Activated CD4-positive, alpha-beta memory T cell treated with anti-CD3 and anti-CD28 coated beads, Interleukin-2, amount 10 ng/mL, durations not matched to agents 7 days and 5 days (primary cell): ENCODE measurements at places on chromosomes 13 and 19.

- DNase-seq, result no peak
These were observed 532.4 kb upstream of the NBEA start for GRCh38 chr13:34409496-34410182.

DNA sequence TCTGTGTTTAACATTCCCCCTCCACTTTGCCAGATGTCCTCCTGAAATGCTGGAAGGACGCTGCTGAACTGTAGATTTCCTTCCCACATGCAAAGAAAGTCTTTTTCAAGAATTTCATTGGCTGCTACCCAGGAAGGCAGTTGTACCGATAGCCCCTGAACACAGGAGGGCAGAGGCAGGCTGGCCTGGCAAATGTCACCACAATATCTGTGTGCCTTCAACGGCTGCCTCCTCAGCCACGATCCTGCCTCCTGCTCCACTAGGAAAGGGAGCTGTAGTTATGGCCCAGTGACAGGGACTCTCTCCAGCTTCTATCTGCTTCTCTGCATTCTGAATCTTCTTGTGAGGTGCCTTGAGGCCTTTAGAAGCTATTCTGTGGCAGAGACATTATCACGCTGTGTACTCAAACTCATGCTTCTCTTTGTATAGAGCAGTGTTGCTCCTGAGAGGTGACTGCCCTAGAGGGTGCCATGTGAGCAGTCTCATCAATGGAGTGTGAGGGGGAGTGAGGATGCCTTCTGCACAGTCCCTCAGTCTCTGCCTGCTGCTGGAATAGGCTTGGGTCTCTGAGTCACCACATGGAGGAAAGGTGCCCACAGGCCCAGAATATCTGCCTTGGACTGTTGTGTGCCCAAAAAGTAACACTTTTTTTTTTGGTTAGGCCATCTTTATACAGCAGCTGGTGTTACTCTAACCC lies 279.8 kb downstream of the DNAJC15 start:
- DNase-seq, result no peak

- DNase-seq, result no peak
These were observed 584.2 kb upstream of the SLITRK1 start for GRCh38 chr13:84466461-84466860.

- DNase-seq, result no peak
These were observed 30.2 kb upstream of the TRPC4 start for GRCh38 chr13:37899753-37900152.

DNA sequence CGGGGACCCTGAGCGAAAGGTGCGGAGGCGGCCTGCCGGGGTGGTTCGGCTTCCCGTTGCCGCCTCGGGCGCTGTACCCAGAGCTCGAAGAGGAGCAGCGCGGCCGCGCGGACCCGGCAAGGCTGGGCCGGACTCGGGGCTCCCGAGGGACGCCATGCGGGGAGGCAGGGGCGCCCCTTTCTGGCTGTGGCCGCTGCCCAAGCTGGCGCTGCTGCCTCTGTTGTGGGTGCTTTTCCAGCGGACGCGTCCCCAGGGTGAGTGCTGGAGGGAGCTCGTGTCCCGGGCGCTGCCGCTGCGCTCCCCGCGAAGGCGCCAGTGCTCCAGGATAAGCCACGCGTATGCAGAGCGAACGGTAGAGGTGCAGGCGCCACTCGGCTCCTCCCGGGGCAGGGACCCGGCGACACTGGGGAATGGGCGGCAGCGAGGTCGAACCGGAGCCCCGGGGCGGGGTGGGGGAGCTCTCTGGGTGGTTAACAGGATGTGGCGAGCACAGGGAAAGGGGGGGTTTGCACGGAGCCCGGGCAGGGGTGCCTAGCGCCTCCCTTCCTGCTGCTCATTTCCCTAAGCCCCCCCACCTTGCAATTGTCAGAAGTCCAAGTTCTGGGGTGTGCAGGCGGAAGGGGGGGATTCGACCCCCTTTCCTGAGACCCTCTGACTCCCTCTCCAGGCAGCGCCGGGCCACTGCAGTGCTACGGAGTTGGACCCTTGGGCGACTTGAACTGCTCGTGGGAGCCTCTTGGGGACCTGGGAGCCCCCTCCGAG lies at the start of gene IL27RA:
TSS of gene IL27RA (plus strand) at position 44 of the 762 bp plus-strand sequence. CDS start at position 155, 111 bp downstream.
- peak; percentile 87 for DNase-seq

GRCh38 chr13:40149611-40150274 lies 494.3 kb downstream of the COG6 start:
- no peak for DNase-seq

DNA sequence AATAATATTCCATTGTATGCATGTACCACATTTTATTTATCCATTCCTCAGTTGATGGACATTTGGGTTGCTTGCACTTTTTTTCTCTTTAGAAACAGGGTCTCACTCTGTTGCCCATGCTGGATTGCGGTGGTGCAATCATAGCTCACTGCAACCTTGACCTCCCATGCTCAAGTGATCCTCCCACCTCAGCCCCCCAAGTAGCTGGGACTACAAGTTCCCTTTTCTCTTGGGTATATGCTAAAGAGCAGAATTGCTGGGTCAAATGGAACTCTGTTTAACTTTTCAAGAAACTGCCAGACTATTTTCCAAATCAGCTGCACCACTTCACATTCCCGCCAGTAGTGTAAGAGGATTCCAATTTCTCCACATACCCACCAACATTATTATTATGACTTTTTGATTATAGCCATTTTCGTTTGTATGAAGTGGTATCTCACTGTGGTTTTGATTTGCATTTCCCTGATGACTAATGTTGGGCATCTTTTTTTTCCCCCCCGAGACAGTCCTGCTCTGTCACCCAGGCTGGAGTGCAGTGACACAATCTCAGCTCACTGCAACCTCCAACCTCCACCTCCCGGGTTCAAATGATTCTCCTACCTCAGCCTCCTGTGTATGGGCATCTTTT lies 7.6 kb upstream of the IPO5 start:
- DNase-seq, result no peak

DNA sequence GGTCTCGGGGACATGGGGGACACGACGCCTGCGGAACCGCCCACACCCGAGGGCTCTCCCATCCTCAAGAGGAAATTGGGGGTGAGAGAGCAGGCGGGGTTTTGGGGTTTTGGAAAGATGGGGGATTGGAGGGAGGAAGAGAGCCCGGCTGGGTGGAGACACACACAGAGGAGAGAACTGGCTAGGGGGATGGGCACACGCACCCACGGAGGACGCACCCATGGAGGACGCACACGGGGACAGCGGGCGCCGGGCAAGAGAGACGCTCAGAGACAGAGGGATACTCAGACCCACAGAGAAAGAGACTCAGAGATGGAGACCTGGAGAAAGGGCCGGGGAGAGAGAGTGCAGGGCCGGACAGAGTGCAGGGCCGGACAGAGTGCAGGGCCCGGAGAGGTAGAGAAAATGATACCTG lies 52.1 kb downstream of the MAP4K1 start:
- DNase-seq, result no peak

DNA sequence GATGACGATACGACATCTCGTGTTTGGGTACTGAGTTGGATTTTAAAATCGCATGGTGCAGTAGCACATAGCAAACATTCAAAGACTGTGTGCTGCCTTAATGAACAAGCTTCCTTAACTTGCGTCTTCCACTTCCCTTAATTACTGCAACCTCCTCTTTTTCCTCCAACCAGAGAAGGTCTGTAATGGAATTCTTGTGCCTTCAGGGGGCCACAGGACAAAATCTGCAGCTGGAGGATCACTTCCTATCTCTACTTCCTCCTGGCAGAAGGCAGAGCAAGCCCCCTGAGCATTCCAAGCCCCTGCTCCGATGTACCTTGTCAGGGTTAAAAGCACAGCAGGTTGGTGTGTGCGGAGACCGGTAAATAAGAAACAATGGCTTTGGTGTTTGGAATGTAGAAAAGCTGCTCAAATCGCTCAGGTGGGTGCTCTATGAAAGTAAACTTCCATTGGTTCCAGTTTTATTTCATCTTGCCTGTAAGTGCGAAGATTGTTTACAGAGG lies 151.3 kb upstream of the UQCRFS1 start:
- DNase-seq, result no peak

- DNase-seq, result no peak
These were observed 7.9 kb upstream of the C3 start for GRCh38 chr19:6728346-6728745.

GRCh38 chr19:6700586-6701316 lies 19.7 kb downstream of the C3 start:
- no peak for DNase-seq

GRCh38 chr19:632579-633067 lies 714 bp downstream of the POLRMT start:
- DNase-seq, result peak; percentile 55

GRCh38 chr13:85287528-85287927 lies 511.7 kb downstream of the SLITRK6 start:
- DNase-seq, result no peak

DNA sequence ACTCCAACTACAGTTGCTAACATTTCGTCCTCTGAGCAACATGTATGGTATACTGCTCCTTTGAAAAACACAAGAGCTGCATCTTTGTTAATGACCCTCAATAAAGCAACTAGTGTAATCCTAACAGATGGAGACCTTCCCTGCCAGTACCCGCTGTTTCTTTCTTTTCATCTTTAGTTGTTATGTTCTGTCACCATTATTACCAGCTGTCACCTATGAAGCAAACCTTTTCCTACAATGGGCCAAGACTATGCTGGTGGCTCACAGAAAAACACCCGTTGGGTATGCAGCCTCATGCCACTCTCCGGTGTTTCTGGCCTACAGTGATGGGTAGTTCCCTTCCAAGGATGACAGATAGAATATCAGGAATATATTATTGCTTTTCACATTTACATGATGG lies 29.7 kb upstream of the CYSLTR2 start:
- no peak for DNase-seq

DNA sequence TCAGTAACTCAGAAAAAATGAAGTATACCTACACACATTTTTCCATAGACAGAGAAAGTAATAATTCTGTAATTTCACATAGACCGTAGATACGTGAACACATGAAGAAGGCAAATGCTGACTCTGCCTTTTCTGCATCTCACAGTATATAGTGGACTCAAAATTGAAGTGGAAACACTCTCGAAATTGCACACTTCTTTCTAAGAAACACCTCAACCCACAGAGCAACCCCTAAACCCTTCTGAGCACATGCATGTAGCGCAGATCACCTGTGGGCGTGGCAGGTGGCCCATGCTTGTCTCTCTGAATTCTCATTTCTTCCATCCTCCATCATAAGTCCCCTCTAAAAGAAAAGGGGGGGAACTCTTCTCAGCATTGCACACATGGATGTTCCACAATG lies 34.7 kb downstream of the COL4A1 start:
- no peak for DNase-seq

DNA sequence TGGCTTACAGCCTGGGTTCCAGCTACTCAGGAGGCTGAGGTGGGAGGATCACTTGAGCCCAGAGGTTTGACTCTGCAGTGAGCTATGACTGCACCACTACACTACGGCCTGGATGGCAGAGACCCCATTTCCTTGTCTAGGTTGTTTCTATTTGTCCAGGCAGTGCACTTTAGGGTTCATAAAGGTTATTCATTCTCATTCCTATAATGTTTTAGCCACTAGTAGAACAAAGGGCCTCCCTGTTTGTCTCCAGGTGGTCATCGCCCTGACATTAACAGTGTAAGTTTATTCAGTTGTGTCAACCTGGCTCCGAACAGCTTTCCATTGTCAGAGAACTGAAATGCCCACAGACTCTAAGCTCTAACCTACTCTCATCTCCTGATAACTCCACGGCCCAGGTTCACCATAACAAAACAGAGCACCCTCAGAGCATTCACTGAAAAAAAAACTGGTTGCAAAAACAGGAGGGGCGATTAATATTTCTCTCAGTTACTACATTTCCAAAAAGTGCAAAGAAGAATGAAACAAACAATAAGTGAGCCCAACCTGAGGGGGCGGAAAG lies 37.1 kb downstream of the SMAD9 start:
- no peak for DNase-seq
